Right renal pelvis (tissue), 4 donors: ENCODE measurements at places on chromosomes 1 and 21. TPM values are rescaled to one million over a fixed set of nuclear protein-coding genes. Genes with fewer than 3 reads are reported as not detected.

The RBM34 gene
- polyA plus RNA-seq: 81.3 TPM

The VWA5B1 gene
- polyA plus RNA-seq: 1.6 TPM

The CELA2A gene
- not detected for polyA plus RNA-seq

The FAM76A gene
- 13.1 TPM for polyA plus RNA-seq

The CDK18 gene
- polyA plus RNA-seq: 34.5 TPM

The FTCD gene
- polyA plus RNA-seq: 27.4 TPM

The SYDE2 gene
- polyA plus RNA-seq: 8.8 TPM

The ADAM30 gene
- polyA plus RNA-seq: not detected

The SPRR2A gene
- 0.09 TPM for polyA plus RNA-seq

The SELENBP1 gene
- 53.6 TPM for polyA plus RNA-seq

The KLHL21 gene
- 15.0 TPM for polyA plus RNA-seq

The FCRL3 gene
- polyA plus RNA-seq: 0.33 TPM

The CLIC4 gene
- polyA plus RNA-seq: 183 TPM

The LAMC2 gene
- polyA plus RNA-seq: 7.1 TPM

The NEGR1 gene
- polyA plus RNA-seq: 3.9 TPM
